ENCODE measurements at places on chromosomes 13 and 19.

DNA sequence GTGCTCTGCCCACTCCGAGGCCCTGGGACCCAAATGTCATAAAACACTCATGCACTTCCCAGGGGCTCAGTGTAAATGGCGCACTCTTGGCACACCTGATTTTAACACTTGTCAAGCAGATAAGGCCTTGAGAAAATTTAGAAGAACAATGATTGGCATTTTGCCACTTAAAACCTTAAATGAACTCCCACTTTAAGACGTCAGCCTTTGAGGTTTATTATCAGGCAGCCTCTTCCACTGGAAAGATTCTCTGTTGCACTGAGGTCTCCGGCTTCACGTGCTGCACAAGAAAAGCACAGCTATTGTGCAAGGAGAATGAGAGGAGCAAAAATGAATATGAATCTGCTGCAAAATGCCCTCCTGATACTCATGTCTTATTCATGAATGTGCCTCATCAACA is 38.5 kb upstream of the ATP11A start:
- no peak overlapping the region for H3K4me3 ChIP-seq
- H3K36me3 ChIP-seq = no peaks in the 10 kb centered on the region
- no peak for DNase-seq
- peaks cover 7% of the 10 kb centered on the region for H3K4me1 ChIP-seq

- no peaks in the 10 kb centered on the region for H3K36me3 ChIP-seq
- H3K27ac ChIP-seq = no peak overlapping the region
- peaks cover 7% of the 10 kb centered on the region for H3K4me1 ChIP-seq
- H3K4me3 ChIP-seq = no peak overlapping the region
- no peaks in the 10 kb centered on the region for H3K27me3 ChIP-seq
- peak; percentile 20 for DNase-seq
Measured at GRCh38 chr13:112648101-112648500, 41.7 kb upstream of the ATP11A start.

- no peak for DNase-seq
- no peaks in the 10 kb centered on the region for H3K4me1 ChIP-seq
- no peak overlapping the region for H3K27ac ChIP-seq
- H3K36me3 ChIP-seq = peaks cover 11% of the 10 kb centered on the region
- H3K4me3 ChIP-seq = no peak overlapping the region
Measured at GRCh38 chr13:32476021-32476731, 48.2 kb upstream of the N4BP2L1 start.

DNA sequence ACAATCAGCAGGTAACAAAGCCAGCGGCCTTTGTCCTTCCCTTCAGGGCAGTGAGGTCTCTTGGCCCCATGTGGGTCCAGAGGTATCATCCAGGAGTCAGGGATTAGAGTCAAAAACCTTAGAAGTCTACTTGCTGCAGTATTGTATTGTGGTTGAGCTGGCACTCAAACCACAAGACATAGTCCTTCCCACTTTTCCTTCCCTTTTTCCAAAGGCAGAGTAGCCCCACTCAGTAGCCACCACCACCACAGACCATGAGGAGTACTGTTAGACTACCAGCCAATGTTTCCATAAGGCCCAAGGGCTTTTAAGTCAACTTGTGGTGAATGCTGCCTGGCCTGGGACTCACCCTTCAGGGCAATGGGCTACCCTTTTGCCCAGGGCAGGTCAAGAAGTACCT is 27.1 kb upstream of the CCNA1 start:
- DNase-seq = no peak
- H3K36me3 ChIP-seq = no peaks in the 10 kb centered on the region
- H3K4me3 ChIP-seq = no peak overlapping the region
- no peak overlapping the region for H3K27ac ChIP-seq

- H3K27ac ChIP-seq = peak overlapping the region; percentile 100
- peak; percentile 36 for DNase-seq
- peak overlapping the region; percentile 90 for H3K4me3 ChIP-seq
- peaks cover 72% of the 10 kb centered on the region for H3K4me1 ChIP-seq
Measured at GRCh38 chr19:16077984-16078758, 1.9 kb downstream of the TPM4 start.

- H3K4me3 ChIP-seq = peak overlapping the region; percentile 89
- no peaks in the 10 kb centered on the region for H3K27me3 ChIP-seq
- H3K36me3 ChIP-seq = no peaks in the 10 kb centered on the region
- H3K27ac ChIP-seq = peak overlapping the region; percentile 100
- H3K4me1 ChIP-seq = peaks cover 53% of the 10 kb centered on the region
Measured at GRCh38 chr19:47111006-47111621, 2.5 kb downstream of the ZC3H4 start.

GRCh38 chr13:95579303-95579702 is 26.8 kb downstream of the CLDN10 start:
- DNase-seq = no peak
- no peaks in the 10 kb centered on the region for H3K36me3 ChIP-seq
- H3K4me3 ChIP-seq = no peak overlapping the region
- H3K27me3 ChIP-seq = no peaks in the 10 kb centered on the region

- peaks cover 22% of the 10 kb centered on the region for H3K36me3 ChIP-seq
- H3K4me3 ChIP-seq = no peak overlapping the region
- H3K27me3 ChIP-seq = no peaks in the 10 kb centered on the region
- H3K27ac ChIP-seq = peak overlapping the region; percentile 67
- peaks cover 15% of the 10 kb centered on the region for H3K4me1 ChIP-seq
- peak; percentile 68 for DNase-seq
Measured at GRCh38 chr19:19040417-19040816, 7.0 kb downstream of the ARMC6 start.

Data from lower lobe of right lung (tissue), 2 donors.